Smooth muscle cell of trachea (primary cell): ENCODE measurements at places on chromosomes 5 and 9. TPM values are rescaled to one million over a fixed set of nuclear protein-coding genes. Genes with fewer than 3 reads are reported as not detected.

Gene SPINK6
- total RNA-seq: not detected in 2 replicates

Gene TTC39B
- total RNA-seq: 11.2 and 15.7 TPM in 2 replicates

Gene OLFM1
- 4.1 and 4.9 TPM in 2 replicates for total RNA-seq

Gene TRMO
- 13.1 and 15.9 TPM in 2 replicates for total RNA-seq

Gene IFNB1
- total RNA-seq: not detected in 2 replicates

Gene NCS1
- total RNA-seq: 32.9 and 76.4 TPM in 2 replicates

Gene NDOR1
- total RNA-seq: 5.1 and 6.8 TPM in 2 replicates
